Effector memory CD8-positive, alpha-beta T cell (primary cell): ENCODE measurements at places on chromosomes 1 and 21.

GRCh38 chr1:18174037-18174436, 66.4 kb downstream of the IGSF21 start:
- peaks cover 3% of the 10 kb centered on the region for H3K4me1 ChIP-seq
- peaks cover 57% of the 10 kb centered on the region for H3K27me3 ChIP-seq
- no peaks in the 10 kb centered on the region for H3K36me3 ChIP-seq

DNA sequence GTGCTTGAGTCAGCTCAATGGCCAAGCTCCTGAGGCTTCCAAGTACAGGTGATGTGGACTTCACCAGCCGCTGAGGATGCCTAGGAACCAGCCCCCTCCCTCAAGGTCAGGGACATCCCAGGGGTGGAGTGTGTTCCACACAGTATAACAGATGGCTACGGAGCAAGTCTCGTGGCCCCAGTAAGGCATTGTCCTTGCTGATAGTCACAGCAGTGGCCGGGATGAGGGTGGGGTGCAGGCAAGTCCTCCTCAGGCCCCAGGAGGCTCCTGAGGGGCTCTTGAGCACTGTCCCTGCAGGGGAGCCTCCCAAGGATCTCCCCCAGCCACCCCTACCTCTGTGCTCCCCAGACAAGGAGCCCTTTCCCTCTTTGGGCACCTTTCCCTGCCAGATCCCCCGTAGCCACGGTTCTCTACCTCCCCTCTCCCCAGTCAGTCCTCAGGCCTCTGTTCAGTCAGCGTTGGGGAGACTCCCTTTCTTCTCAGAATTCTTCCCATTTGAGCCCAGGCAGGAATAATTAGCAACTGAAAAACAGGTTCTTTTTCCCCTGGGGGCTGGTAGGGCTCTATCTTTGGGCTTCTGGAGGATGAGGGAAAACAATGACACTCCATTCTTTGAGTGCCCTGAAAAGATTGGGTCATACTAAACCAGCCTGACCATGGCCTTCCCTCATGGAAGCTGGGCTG, 7.1 kb upstream of the THEM5 start:
- H3K27ac ChIP-seq: peak overlapping the region; percentile 21
- no peaks in the 10 kb centered on the region for H3K4me1 ChIP-seq
- no peak for DNase-seq
- no peak overlapping the region for H3K4me3 ChIP-seq

DNA sequence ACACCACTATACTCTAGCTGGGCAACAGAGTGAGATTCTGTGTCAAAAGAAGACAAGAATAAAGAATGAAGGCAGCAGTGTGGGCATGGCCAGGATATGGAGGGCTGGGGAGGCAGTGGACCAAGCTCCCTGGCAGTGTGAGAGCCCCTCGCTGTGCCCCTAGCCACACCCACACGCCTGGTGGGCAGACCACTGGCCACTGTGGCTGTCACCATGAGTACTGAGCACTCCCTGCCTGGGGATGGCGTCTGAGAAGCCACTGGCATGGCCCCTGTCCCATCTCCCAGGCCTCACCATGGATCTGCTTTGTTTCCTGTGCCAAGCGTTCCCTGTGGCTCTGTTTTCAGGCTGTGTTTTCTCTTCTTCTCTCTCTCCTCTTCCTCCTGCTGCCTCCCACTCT, 51.7 kb downstream of the STUM start:
- H3K27me3 ChIP-seq: no peaks in the 10 kb centered on the region
- H3K36me3 ChIP-seq: peaks cover 8% of the 10 kb centered on the region
- DNase-seq: no peak
- peaks cover 3% of the 10 kb centered on the region for H3K4me1 ChIP-seq
- H3K4me3 ChIP-seq: no peak overlapping the region

DNA sequence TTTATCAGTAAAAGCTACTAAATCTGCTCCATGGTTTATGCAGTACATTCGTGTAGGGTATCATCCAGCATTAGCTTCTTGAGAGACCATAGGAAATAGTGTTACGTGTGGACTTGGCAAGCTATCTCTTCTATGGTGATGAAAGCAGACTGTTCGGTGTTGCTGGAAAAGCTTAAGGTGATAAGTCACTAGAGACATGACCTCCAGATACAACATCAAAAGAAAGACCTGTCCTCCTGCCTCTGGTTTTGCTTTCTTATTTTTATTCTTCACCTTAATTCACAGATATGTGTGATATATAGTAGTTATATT, 53.5 kb upstream of the S1PR1 start:
- no peak for DNase-seq
- H3K4me3 ChIP-seq: no peak overlapping the region
- H3K36me3 ChIP-seq: no peaks in the 10 kb centered on the region
- H3K4me1 ChIP-seq: peaks cover 16% of the 10 kb centered on the region

GRCh38 chr21:44854664-44855446, 18.6 kb downstream of the PTTG1IP start:
- H3K36me3 ChIP-seq: peaks cover 90% of the 10 kb centered on the region
- H3K27me3 ChIP-seq: no peaks in the 10 kb centered on the region
- H3K4me3 ChIP-seq: no peak overlapping the region
- H3K4me1 ChIP-seq: peaks cover 22% of the 10 kb centered on the region
- DNase-seq: no peak

GRCh38 chr1:56468518-56468917, 110.8 kb downstream of the PLPP3 start:
- no peaks in the 10 kb centered on the region for H3K27me3 ChIP-seq
- H3K27ac ChIP-seq: no peak overlapping the region

- H3K27ac ChIP-seq: no peak overlapping the region
- peaks cover 18% of the 10 kb centered on the region for H3K4me1 ChIP-seq
- no peak for DNase-seq
- H3K4me3 ChIP-seq: no peak overlapping the region
These were observed 36.7 kb downstream of the EGLN1 start for GRCh38 chr1:231385416-231385748.

- no peak overlapping the region for H3K4me3 ChIP-seq
- DNase-seq: no peak
- H3K36me3 ChIP-seq: peaks cover 3% of the 10 kb centered on the region
- H3K27ac ChIP-seq: no peak overlapping the region
- peaks cover 6% of the 10 kb centered on the region for H3K4me1 ChIP-seq
- peaks cover 11% of the 10 kb centered on the region for H3K27me3 ChIP-seq
These were observed 454 bp downstream of the CORT start for GRCh38 chr1:10450156-10450814.

DNA sequence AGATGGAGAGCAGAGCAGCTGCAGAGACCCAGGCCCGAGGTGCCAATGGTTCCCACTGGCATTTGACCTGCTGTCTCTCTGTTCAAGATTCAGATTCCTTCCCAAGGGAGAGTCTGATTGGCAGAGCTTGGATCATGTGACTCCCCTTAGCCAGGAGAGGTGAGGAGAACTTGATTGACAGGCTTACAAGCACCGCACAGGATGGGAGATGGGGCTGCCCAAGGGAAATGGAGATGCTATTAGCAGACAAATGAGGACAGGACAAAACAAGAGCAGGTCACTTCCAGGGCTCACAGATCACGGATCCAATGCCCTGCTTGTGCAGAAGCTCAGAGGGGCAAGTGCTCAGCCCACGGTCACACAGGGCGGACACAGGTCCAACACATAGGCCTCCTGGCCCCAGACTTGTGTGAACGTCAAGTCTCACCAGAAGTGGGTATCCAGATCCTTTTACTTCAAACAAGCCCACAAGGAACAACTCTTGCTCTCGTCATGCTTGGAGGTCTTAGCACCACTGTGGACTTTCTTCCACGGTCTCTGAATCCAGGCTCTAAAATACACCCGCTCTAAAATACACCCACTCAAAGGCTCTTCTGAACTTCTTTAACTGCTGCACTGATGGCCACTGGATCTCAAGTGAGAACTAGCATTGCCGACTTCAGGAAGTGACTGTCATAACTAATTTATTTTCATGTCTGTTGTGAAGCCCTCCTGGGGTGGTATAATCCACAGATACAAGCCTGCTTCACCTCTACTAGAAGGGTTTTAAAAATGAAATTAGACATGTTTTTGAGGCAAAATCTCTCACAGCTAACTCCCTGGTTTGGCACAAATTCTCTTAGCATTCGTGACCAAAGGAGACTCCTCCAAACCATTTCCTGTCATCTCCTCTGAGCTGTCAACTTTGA, 274.9 kb downstream of the RRAGC start:
- no peak for DNase-seq
- H3K36me3 ChIP-seq: no peaks in the 10 kb centered on the region
- H3K27me3 ChIP-seq: peaks cover 78% of the 10 kb centered on the region

DNA sequence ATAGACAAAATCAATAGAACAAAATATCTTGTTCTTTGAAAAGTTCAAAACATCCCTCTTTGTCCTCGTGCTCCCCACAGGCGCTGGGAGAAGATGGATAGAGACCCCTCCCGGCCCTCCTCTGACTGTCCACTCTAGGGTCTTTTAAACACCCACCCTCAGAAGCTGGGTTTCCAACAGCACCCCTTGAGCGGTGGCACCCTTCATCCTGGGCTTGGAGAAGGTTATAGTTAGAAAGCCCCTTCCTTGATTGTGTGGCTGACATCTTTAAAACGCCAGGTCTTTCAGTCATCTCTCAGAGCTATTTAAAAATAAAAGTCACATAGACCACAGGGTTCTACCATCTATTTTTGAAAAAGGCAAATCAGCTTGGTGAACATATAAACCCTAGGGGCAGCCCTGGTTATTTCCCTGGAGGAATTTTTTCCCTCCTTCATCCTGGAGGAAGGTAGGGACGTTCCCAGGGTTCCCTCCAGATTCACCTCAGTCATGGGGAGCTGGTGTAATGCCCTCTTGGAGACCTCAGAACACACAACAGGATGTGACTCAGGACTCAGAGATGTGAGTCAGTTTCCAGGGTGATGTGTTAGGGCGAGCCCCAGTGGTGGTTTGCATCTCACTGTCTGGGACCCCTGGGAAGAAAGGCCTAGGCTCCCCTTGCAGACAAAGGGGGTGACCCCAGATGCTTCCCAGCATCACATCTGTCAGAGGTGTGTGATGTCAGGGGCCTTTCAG, 138.5 kb downstream of the CLIC6 start:
- H3K27me3 ChIP-seq: no peaks in the 10 kb centered on the region
- peak; percentile 35 for DNase-seq
- H3K4me1 ChIP-seq: peaks cover 92% of the 10 kb centered on the region
- H3K27ac ChIP-seq: peak overlapping the region; percentile 96

DNA sequence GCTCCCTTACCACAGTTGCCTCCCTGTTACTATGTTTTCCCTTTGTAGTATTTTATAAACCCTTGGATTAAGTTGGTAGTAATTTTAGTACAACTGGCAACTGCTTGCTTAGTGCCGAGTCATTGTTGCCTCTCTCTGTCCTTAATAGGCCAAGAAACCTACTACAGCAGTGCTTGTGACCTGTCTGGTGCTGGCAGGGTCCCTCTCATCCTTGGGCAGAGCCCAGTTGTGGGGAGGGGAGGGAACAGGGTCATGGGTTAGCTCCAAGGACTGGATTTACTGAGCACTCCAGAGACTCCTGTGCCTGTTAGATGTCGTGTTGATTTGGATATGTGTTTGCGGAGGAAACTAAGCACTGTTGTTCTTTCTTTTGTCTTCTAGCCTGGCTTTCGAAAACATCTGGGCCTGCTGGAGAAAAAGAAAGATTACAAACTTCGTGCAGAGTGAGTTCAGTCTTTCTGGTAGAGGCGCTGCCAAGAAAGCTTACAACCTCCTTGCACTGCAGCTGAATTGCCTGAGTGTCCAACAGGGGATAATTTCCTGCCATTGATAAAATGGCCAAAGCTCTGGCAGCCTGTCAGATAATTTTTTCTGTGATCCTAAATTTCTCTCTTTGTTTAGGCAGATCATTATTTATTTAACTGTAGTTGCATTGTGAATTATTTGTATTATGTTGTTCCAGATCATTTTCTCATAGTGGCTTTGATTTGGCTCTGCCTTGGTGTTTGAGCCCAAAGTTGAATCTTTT, 3.6 kb downstream of the UTP11 start:
- peaks cover 30% of the 10 kb centered on the region for H3K4me1 ChIP-seq
- peaks cover 53% of the 10 kb centered on the region for H3K36me3 ChIP-seq
- H3K4me3 ChIP-seq: no peak overlapping the region
- no peak overlapping the region for H3K27ac ChIP-seq

- H3K4me1 ChIP-seq: peaks cover 11% of the 10 kb centered on the region
- DNase-seq: no peak
These were observed 119.2 kb downstream of the CDC7 start for GRCh38 chr1:91619881-91620280.

- no peaks in the 10 kb centered on the region for H3K36me3 ChIP-seq
- H3K4me3 ChIP-seq: no peak overlapping the region
- DNase-seq: no peak
- no peak overlapping the region for H3K27ac ChIP-seq
These were observed 22.1 kb downstream of the BCAS2 start for GRCh38 chr1:114559356-114559755.
